ENCODE measurements at places on chromosomes 5 and 9.

GRCh38 chr5:39319395-39319794 is 44.9 kb downstream of the C9 start:
- no peak for DNase-seq

- DNase-seq = no peak
Measured at GRCh38 chr5:19240170-19240569, 747.8 kb downstream of the CDH18 start.

GRCh38 chr9:118596374-118597015 is 772.7 kb downstream of the BRINP1 start:
- no peak for DNase-seq

DNA sequence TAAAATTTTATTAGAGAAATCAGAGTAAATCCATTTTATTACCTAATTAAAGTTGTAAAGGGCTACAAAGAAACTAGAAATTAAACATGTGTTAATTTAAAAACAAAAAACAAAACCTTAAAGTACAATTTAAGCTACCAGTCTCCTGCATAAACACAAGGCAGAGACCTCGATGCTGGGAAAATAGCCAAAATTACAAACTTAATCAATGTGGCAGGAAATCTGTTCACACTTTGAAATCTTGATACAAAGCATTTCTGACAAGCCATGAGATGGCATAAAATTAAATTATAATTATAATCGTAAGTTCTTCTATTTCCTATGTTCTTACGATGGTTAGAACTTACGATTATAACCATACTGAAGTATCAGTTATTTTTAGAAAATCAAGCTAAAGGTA is 158.0 kb upstream of the FREM1 start:
- DNase-seq = no peak

DNA sequence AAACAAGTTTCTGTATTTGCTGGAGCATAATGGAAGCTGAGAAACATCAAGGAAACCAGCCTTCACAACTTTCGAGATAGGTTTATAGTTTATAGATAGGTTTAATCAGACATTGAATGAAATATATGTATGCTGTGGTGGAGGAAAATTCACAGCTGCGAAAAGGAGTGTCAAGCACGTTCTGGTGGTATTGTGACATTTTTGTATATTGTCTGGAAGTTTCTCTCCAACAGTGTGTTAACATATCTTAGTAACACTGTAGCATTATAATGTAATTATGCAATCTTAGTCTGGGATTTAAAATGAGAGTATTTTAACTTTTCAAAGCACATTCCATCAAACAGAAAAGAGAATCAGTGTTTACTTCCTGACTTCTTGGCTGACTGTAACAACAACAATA is 50.0 kb downstream of the FCHO2 start:
- no peak for DNase-seq

DNA sequence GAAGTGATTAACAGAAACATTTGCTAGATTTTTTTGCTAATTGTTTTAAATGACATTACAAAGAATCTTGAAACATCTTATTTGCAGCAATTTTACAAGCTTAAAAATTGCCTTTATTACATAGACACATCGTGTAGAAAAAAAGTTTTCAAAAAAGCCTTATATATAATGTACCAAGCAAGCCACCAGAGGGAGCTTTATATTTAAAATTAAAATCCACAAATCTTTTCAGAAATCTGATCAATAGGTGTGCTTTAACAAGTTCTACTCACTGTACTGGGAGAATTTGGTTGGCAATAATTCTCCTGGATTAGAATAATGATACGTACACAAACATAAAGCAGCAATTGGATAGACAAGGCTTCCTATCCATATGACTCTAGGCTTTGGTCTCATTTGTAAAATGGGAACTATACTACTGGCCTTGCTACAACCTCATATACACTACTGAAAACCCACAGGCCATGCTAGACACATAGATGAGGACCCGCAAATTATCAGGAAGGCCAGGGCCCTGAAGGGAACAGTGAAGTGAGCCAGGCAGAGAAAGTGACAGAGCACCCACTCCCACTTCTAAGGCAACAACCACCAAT is 4.8 kb downstream of the PSMB7 start:
- no peak for DNase-seq

- peak; percentile 41 for DNase-seq
Measured at GRCh38 chr5:131171276-131171810, 599 bp downstream of the LYRM7 start.

GRCh38 chr5:2575292-2575691 is 176.2 kb downstream of the IRX2 start:
- no peak for DNase-seq

Data from activated CD8-positive, alpha-beta T cell treated with anti-CD3 and anti-CD28 coated beads, Interleukin-2, amount 10 ng/mL, durations not matched to agents 7 days and 5 days (primary cell).